ENCODE measurements at places on chromosomes 6 and 20.

- no peak for DNase-seq
These were observed 93.6 kb upstream of the CDYL start for GRCh38 chr6:4682431-4683097.

- DNase-seq, result no peak
These were observed 253.4 kb downstream of the TAF4 start for GRCh38 chr20:61812121-61812844.

DNA sequence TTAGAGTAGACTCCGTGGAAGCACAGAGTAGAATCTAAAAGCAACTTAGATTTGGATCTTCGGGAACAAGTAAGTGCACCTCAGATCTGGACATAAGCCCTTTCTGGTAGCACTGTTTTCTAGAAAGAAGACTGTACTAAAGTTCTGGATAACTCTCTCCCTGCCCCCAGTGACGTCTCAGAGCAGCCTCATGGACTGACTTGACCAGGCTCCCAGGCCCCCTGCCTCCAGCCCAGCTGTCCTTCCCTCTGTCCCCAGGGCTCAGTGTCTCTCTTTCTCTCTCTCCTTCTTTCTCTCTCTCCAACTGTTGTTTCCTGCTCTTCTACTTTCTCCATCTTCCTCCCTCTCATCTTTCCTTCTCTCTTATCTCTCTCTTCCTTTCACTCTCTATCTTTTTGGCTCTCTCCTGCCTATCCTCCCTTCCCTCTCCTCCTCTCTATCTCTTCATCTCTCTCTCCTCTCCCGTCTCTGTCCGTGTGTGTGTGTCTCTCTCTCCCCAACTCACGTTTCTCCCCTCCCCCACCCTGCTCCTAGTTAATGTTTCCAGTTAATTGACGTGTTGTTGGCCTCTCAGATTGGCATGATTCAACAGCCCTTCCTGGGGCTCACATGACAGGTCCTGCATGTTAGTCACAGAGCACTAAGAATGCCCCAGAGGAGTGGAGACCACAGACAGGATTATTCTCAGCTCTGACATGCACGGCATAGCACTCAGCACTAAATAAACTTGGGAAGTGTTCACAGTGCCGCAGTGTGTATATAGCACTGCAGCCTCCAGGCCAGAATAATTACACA is 180.4 kb upstream of the FOXQ1 start:
- no peak for DNase-seq

- DNase-seq, result no peak
These were observed 243.6 kb downstream of the KCNQ5 start for GRCh38 chr6:72865467-72865866.

- DNase-seq, result no peak
These were observed 105.5 kb downstream of the PDSS2 start for GRCh38 chr6:107353773-107354382.

- DNase-seq, result no peak
These were observed 20.5 kb downstream of the PTK7 start for GRCh38 chr6:43096451-43097097.

DNA sequence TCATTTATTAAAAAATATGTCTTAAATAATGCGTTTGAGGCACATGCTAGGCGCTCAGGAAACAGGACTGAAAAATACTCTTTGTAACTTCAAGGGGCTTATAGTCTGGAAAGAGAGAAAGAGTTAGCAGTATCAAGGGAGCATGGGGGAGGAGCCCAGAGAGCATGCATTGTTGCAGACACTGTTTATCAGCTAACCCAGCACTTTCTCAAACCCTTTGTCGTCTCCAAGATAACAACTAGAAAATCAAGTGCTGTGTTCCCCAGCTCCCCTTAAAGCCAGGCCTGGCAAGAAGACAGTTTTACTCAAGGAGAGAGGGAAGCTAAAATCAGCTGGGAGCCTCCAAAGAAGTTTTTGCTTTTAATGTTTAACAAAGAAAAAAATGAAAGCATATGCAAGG is 98.4 kb downstream of the PERP start:
- DNase-seq, result no peak

GRCh38 chr6:10411971-10412460 is 2.9 kb downstream of the TFAP2A start:
- no peak for DNase-seq

GRCh38 chr6:63709148-63709547 is 73.5 kb downstream of the PHF3 start:
- DNase-seq, result no peak

DNA sequence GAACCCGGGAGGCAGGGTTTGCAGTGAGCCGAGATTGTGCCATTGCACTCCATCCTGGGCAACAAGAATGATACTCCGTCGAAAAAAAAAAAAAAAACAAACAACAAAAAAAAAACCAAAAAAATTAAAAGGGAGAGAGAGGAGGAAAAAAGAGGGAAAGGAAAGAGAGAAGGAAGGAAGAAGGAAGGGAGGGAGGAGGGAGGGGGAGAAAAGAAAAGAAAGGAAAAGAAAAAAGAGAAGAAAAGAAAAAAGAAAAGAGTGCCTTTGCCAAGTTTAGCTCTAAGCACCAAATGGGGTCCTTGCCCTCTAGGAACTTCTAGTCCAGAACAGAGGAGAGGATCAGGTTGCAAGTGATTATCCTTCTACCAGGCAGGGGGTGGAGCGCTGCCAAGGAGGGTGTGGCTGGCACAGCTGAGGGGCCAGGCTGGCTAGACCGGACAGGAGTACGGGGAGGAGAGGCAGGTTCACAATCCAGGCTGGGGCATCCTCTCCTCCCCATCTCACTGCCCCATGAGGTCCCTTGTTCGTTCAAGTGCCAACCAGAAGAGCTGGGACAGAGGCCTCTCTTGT is 19.1 kb downstream of the GNAS start:
- no peak for DNase-seq

DNA sequence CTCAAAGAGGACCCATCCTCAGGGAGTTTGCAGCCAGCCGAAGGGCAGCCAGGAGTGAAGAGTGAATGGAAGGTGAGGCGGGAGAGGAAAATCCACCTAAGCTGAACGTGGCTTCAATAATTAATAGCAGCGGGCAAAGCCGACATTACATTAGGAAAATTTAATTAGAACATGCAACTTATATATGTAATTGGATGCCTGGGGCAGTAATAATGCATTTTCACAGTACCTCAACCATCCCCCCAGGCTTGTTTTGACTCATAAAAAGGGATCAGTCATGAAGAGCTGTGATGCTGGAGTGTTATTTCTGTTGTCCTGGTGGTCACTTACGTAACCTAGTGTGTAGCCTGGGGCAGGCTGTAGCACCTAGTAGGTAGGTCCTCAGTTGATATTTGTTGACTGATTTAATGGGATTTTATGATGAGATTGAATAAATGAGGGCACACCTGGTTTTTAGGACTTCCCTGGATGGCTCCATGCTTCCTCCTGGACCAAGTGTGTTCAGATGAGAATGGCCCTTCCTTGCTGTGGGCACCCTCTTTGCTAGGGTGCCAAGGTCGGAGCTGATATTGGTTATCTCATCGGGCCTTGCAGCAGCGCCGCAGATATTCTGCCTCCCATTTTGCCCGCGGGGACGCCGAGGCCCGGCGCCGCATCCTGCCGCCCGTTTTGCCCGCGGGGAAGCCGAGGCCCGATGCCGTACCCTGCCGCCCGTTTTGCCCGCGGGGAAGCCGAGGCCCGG is 128.8 kb downstream of the CDH26 start:
- DNase-seq, result no peak

- no peak for DNase-seq
These were observed 778 bp downstream of the MCCD1 start for GRCh38 chr6:31529329-31530150.

DNA sequence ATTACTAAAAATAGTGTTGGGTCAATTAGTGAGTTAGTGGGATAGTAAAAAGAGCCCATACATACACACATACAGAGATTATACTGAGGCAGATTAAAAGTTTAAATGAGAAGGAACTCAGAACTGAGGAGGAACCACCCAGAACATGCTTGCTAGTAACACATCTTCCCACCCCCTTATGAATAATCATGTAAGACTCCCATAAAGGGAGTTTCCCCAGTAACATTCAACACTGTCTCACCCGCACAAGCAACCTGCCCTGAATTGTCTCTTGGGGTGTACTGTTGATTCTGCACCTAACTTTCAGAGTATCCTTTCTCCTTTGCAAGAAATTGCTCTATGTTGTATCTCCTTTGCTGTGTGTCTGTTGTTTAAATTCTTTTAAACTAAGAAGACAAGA is 11.1 kb upstream of the HLA-DQB2 start:
- no peak for DNase-seq

DNA sequence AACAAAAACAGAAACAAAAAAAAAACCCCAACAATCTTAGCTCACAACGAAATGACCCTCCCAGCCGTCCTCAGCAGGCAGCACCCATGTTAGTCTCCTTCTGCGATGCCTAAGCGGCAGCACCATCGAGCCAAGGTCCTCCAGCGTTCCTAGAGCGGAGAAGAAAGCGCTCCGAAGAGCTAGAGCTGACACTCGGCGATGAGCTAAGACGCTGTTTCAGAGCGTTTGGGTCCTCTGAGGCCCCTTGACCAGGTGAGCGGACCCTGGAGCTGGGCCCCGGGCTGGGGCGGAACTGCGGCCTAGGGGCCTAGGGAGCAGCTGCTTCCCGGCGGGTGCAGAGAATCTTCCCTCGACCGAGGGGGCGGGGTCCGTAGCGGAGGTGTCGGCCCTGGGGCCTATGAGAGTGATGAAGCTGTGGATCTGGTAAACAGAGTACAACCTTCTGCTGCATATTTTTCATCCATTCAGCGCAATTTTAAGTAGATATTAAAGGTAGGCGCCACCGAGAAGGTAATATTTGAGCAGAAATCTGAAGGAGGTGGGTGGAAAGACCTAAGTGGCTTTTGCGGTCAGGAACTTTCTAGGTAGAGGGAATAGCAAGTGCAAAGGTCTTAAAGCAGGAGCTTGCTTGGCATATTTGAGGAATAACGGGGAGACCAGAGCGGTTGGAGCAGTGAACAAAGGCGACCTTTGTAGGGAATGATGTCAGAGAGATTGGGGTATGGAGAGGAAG is at the start of gene ZSCAN26:
Gene ZSCAN26 (plus strand): TSS at position 182 of the 733 bp plus-strand sequence. CDS start 4,777 bp downstream, outside the sequence.
- peak; percentile 63 for DNase-seq

DNA sequence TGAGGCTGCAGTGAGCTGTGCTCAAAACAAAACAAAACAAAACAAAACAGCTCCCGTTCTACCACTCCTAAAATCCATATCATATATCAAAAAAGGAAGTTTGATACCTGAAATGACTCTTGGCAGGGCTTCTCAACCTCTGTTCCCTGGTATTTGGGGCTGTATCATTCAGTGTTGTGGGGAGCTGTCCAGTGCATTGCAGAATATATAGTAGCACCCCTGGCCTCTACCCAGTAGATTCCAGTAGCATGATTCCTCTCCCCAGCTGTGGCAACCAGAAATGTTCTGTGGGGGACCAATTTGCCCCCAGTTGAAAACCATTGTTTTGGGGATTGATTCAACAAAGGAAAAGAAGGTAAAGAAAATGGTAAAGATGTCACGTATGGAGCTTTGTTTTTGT is 238.9 kb downstream of the PRL start:
- no peak for DNase-seq

DNA sequence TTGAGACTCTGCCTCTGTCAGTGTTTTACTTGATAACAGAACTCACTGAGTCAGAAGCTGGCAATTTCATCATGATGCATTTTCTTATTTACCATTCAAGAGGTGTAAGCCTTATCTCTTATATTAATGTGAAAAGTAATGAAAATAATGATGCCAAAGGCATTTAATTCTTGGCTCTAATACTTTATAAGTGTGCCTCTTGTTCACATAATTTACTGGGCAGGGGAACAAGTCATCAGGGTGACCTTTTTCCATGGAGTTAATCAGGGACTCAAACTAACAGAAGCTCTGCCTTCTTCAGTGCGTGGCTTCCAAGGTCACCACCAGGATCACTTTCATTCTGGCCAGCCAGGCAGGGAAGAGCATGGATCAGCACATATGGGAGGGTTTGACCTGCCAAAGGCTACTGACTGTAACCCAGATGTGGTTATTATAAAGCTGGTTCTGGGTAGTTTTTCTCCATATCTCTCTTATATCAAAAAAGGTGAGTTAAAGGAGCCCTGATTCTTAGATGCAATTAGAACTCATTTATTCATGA is 5.2 kb upstream of the PLCB1 start:
- DNase-seq, result no peak

DNA sequence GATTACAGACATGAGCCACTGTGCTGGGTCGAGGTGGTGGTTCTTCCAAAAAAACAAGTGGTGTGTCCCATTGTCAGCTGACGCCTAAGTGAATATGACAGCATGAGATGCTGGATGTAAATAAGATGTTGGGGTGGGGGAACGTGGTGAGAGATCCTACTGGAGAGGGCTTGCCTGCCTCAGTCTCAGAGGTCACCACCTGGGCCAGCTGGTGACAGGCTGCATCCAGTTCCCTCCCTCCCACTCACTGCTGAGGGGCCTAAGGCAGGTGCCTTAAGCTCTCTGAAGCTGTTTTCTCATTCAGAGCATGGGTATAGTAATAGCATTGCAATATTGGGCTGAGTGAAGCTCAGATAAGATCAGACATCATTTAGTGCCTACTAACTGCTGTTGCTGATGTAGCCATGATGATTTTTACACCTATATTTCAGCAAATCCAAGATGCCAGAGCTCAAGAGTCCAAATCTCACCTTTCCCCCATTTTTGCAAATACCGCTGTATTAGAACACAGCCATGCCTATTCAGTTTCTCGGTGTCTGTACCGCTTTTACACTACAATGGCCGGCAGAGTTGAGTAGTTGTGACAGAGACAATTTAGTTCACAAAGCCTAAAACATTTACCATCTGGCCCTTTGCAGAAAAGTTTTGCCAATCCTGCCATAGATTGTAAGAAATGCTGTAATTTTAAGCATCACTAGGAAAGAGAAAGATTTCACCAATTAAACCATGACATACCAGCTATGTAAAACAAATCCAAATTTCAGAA is 171.3 kb downstream of the ANKRD60 start:
- DNase-seq, result no peak

GRCh38 chr6:37006793-37007339 is 1.4 kb downstream of the FGD2 start:
- DNase-seq, result no peak

DNA sequence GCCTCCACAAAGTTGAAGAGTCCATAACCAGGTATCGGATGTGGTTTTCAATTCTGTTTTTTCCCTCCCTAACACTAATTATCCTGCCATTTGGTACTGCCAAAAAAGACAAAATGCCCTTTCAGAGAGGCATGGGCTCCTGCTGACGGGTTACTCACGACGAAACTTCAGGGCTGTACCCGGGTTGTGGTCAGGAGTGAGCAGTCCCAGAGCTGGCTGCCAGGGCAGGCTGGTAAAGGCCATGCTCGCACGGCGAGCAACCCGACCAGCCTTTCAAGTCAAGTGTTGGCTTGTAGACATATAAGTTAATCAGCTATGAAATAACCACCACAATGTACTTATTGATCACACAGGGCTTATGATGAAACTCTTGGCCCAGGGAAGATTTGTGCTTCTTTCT is 152.5 kb downstream of the FOXC1 start:
- no peak for DNase-seq

DNA sequence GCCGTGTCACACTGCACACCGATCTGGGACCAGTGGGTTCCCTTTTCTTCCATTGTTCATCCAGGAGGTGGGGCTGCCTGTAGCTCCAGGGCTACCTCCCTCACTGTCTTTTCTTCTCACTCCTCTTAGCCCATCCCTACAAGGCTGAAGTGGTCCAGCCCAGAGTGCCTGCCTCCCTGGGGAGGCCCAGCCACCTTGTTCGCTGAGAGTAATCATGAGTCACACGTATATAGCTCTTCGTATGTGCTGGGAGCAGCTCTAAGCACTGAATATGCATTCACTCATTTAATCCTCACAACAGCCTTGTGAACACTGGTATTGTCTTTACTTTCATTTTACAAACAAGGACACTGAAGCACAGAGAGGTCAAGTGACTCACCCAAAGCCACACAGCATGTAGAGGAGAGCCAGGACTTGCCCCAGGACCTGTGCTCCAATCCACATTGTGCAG is 14.7 kb upstream of the CCDC167 start:
- DNase-seq, result no peak
